COR-L47 (cell line): ENCODE measurements at places on chromosomes 3 and 15.

DNA sequence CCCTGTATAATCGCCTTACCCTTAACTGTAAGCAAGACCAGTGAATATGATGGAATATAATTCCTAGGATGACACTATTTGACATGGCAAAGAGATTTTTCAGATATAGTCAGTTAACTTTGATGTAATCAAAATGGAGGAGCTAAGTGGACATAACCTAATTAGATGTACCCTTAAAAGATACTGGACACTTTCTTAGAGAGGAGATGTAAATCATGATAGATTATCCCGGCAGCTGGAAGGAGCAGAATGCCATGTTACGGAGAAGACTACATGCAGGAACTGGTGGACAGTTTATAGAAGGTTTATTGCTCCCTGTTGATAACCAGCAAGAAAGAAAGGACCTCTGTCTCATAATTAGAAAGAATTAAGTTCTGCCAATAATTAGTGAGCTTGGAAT is 1142.9 kb downstream of the SI start:
- DNase-seq = no peak

GRCh38 chr3:77707281-77707680 is 667.4 kb downstream of the ROBO2 start:
- DNase-seq = no peak

GRCh38 chr3:72169561-72170472 is 384.9 kb upstream of the PROK2 start:
- no peak for DNase-seq

DNA sequence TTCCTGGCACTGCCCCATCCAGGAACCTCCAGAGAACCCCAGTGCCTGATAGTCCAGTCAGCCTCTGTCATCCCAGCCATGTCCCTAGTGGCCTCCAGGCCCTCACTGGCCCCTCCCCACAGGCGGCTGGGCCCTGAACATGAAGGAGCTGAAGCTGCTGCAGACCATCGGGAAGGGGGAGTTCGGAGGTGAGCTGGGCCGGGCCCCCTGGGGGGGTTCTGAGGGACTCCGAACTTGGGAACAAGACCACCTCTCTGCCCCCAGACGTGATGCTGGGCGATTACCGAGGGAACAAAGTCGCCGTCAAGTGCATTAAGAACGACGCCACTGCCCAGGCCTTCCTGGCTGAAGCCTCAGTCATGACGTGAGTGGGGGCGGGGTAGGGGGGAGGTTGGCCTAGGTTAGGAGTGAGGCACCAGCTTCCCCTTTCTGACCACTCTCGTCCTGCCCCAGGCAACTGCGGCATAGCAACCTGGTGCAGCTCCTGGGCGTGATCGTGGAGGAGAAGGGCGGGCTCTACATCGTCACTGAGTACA is 12.0 kb upstream of the LMAN1L start:
- DNase-seq = no peak

DNA sequence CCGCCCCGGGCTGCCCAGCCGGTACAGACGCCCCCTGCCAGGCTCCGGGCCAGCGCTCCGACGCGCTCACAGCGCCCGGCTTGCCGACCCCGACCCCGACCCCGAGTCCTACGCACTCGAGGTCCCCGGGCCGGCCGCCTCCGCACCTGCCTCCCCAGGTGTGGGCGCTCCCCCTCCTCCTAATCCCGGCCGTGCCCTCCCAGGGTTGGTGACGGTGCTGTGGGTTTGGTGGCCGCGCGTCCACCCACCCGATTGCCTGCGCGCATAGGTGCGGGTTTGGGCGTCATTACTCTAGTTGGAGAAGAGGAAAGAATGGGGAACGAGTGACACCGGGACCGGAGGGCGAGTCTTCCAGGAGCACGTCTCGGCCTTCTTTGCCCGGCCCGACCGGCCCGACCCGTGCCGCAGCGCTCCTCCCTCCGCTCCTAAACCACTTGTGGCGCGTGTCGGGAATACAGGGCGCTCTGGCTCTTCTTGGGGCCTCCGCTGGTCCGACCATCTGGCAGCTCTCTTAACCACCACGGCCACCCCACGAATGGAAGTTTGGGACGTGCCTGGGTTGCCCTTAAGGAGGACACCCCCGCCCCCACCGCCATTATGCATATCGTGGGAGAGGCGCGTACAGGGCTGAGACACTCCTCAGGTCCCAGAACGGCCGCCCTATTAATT is 810 bp upstream of the THRB start:
- DNase-seq = no peak

- DNase-seq = no peak
Measured at GRCh38 chr3:67535006-67535405, 119.4 kb downstream of the SUCLG2 start.

GRCh38 chr3:11250902-11251806 is 21.0 kb upstream of the ATG7 start:
- no peak for DNase-seq

DNA sequence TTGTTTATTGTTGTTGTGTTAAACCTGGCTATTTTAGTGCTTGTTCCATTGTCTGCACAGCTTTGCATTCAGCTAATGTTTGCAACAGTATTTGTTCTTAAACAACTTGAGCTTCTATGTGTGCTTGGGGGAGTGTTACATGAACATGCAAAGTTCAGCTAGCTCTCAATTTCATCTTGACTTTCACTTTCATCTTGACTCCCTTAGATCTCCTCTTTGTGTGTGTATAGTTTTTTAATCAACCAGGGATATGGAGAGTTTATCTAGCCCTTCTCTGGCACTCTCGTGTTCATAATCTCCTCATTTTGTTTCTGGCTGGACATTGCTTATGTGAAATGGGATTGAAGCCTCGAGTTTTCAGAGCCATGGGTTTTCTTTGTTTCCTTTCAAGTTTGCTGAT is 212.4 kb upstream of the ZBTB20 start:
- DNase-seq = no peak

DNA sequence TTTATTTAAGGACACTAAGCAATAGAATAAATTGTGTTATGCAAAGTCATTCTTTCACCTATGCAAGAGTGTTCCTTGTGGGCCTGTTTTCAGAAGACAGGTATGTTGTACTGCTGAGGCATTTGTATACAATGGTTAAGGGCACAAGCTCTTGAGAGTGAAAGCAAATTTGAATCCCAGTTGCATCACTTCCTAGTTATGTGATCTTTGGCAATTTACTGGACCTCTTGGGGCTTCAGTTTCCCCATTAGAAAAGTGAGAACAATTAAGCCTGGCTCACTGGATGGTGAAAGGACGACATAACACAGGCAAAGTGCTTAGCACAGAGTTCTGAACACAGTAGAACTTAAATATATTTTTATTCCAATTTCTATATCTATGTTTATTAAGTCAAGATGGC is 117.4 kb downstream of the EFHB start:
- DNase-seq = no peak

GRCh38 chr3:191414286-191414685 is 46.7 kb upstream of the PYDC2 start:
- no peak for DNase-seq

GRCh38 chr3:143914257-143914656 is 57.4 kb upstream of the DIPK2A start:
- no peak for DNase-seq

GRCh38 chr15:26670116-26670515 is 102.8 kb downstream of the GABRB3 start:
- DNase-seq = no peak

- DNase-seq = no peak
Measured at GRCh38 chr15:42101861-42102260, 7.5 kb upstream of the PLA2G4D start.

GRCh38 chr3:179687967-179688535 is 35.2 kb downstream of the USP13 start:
- DNase-seq = no peak

DNA sequence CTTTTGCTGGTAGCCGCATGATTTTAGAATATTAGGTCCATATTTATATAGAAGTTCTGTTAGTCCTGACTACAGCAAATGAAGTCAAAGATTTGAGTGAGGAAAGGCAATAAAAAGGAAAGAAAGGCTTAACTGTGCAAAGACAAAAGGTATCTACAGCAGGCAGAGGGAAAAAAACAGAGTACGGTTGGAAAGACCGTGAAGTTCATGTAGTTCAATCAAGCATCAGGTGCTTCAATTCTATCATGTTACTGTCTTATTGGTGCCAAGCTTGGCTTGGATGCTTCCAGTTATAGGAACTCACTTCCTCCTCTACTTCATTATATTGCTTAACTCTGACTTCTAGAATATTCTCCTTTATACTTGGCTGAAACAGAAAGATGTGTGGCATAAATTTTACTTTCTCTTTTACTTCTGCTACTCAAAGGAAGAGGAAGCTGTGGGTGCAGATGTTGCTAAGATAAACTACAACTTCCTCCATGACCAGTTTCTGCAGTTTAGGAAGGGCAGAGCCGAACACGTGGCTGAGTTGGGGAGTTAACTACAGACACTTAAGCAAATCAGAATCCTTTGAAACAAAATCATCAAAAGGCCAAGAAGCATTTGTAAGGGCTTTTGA is 72.6 kb upstream of the ZBED2 start:
- DNase-seq = no peak

DNA sequence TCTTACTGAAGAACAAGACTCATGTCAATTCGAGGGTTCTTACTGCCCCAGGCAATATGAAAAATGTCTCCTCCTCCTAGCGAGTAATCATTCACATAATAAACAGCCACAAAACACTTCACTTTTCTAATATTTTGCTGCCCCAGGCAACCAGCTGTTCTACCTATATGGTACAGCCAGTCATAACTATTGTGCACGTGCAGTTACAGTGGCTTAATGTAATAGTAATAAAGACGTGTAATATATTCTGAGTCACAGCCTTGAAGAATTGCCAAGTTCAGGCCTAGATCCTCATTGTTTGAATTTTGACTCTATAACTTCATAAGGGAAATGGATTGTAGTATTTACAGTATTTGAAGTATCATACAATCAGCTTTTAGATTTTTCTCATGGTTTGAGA is 1250.0 kb upstream of the GBE1 start:
- DNase-seq = no peak

- no peak for DNase-seq
Measured at GRCh38 chr3:131973731-131974130, 61.1 kb downstream of the CPNE4 start.

DNA sequence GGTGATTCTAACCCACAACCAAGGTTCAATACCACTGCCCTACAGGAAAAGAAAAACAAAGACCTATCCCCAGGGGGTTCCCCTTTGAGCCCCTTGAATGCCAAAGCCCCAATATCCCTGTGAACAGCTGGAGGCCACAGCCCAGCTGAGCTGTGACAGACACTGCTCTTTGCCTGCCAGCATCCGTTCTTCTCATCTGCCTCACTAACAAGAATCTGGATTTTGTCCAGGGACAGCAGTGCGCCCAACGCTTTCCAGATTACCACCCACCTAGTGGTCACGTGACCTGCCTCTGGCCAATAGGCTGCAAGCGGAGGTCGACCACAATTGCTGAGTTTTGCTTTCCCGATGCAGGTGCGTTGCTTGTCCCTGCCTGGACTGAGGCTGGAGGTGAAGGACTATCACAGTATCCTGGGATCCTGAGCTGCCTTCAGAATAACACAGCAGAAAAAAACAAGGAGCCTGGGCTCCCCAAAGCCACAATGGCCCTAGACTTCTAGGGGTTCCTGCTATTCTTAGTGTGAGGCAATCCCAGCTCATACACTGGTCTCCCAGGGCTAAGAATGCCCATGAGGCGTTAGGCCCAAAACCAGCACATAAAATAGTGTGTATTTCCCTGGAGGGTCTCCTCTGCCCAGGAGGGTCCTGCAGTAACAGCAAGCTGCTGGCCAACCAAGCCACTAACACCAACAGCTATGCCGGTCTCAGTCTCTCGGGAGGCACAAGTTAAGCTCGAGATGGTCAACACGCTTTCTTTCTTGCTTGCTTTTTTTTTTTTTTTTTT is 13.8 kb downstream of the BDH1 start:
- peak; percentile 51 for DNase-seq

- no peak for DNase-seq
Measured at GRCh38 chr3:65955792-65956477, 82.8 kb downstream of the MAGI1 start.

GRCh38 chr3:13125092-13126015 is 52.1 kb upstream of the IQSEC1 start:
- no peak for DNase-seq

DNA sequence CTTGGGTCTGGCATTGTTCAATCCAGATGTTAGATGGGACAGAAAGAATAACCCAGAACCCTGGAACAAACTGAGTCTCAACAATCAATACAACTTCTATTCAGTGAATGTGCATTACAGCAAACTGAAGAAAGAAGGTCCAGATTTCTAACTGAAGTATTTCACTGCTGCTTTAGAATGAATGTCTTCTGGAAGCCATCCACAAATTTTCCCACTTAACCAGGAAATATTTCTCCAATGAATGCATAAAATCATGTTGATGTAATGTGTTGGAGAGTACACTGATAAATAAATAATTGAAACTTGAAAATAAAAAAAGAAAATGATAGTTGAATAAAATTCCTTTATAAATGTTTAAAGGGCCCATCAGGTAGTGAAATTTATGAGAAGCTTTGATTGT is 658.6 kb downstream of the ZBBX start:
- no peak for DNase-seq

- no peak for DNase-seq
Measured at GRCh38 chr3:128730471-128730870, 4.5 kb downstream of the RAB7A start.

DNA sequence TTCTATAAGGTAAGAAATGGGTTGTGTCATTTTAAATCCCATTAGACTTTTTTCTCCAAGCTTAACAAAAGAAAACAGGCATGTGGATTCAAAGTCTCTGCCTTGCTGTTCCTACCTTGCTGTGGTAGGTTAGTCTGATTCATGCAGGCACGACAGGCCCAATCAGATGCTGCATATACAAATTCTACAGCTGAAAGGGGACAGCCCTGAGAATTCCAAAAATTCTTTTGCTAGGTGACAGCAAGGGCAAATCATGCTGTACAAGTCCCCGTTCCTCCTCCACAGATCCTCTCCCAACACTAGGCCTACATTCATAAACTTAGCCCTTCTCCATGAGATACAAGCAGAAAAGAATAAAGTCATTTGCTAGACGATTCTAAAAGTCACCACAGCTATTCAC is 161.2 kb upstream of the THBS1 start:
- DNase-seq = no peak

GRCh38 chr3:40191850-40192448 is 117.6 kb upstream of the EIF1B start:
- DNase-seq = no peak

DNA sequence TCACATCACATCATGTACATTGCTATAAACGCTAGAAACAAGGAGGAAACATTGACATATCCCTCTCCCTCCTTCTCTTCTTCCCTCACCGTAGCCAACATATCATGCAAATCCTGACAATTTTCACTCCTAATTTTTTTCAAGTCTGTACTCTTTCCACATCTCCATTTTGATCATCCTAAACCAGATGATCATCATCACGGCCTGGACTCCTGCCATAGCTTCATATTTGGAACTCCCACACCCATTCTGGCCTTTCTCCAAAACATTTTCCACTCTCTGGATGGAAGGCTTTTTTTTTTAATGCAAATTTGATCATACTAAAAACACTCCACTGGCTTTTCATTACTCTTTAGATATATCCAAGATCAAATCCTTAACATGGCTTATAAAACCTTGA is 248.0 kb upstream of the CNTN3 start:
- no peak for DNase-seq

- DNase-seq = no peak
Measured at GRCh38 chr3:25662736-25663320, 1.9 kb downstream of the TOP2B start.
